Renal cortex interstitium (tissue), 15 donors: ENCODE measurements at places on chromosomes 6 and 20. TPM values are rescaled to one million over a fixed set of nuclear protein-coding genes. Genes with fewer than 3 reads are reported as not detected.

The ACTL10 gene
- polyA plus RNA-seq: 0.60 TPM

- DNase-seq: no peak
Observed at GRCh38 chr6:105213272-105213671, 33.5 kb upstream of the POPDC3 start.

GRCh38 chr6:26249707-26249956, 115.4 kb upstream of the BTN3A2 start:
- DNase-seq: no peak

GRCh38 chr6:41638002-41638934, at the start of gene MDFI:
MDFI (plus strand) TSS chr6:41638468; CDS start chr6:41638750, 282 bp downstream.
- DNase-seq: no peak

The ZNF391 gene
- polyA plus RNA-seq: 15.6 TPM

GRCh38 chr20:258269-258858, 840 bp downstream of the DEFB132 start:
- DNase-seq: no peak

DNA sequence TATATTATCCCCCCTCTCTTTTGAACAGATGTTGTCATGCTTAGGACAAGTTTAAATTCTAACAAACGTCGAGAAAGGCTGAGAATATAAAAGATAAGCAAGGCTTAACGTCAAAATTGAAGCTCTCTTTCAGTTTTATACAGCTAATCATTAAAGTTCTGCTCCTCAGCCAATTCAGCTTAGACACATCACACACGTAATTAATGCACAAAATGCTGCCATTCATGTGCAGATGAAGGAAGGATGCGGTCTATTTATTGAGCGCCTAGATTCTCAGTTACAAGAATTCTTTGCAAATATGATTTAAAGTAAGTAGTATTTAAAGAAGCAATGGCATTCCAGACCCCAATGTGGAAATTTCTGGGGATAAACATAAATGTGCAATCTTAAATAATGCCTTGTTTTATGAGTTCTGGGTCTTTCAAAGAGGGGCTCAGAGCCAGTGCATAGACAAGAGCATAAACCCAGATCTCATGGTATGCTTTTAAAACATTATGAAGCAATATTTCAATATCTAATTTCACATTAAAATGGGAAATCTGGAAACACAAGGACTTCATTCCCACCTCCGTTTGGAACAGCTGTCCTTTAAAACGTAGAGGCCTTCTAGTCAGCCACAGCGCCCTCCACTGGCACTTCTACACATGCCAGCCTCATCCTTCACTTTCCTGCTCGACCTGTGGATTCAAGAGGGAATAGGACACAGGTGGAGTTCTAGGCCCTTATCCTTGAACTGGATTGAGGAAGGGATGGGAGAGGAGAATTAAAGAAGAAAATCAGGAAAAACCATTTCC, 85.8 kb downstream of the LYRM4 start:
- peak; percentile 36 for DNase-seq

The NEDD9 gene
- 65.9 TPM for polyA plus RNA-seq

The MYH7B gene
- polyA plus RNA-seq: 0.84 TPM

The MATN4 gene
- polyA plus RNA-seq: 0.55 TPM

DNA sequence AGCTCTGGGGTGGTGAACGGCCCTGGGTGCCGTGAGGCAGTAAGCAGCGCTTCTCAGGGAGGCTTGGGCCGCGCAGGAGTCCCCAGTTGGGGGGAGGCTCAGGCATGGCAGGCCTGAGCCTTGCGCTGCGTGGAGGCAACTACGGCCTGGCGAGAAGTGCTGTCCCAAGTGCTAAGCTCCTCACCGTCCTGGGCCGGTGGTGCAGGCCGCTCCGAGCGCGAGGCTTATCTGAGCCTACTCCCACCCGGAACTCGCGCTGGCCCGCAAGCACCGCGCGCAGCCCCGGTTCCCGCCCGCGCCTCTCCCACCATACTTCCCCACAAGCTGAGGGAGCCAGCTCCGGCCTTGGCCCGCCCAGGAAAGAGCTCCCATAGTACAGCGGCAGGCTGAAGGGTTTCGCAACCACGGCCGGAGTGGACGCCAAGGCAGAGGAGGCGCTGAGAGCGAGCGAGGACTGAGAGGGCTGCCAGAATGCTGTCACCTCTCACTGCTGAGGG, 1.8 kb upstream of the WRNIP1 start:
- no peak for DNase-seq

The ZC3H12D gene
- polyA plus RNA-seq: 0.62 TPM

- no peak for DNase-seq
Observed at GRCh38 chr20:38002422-38002821, 30.8 kb downstream of the TTI1 start.

DNA sequence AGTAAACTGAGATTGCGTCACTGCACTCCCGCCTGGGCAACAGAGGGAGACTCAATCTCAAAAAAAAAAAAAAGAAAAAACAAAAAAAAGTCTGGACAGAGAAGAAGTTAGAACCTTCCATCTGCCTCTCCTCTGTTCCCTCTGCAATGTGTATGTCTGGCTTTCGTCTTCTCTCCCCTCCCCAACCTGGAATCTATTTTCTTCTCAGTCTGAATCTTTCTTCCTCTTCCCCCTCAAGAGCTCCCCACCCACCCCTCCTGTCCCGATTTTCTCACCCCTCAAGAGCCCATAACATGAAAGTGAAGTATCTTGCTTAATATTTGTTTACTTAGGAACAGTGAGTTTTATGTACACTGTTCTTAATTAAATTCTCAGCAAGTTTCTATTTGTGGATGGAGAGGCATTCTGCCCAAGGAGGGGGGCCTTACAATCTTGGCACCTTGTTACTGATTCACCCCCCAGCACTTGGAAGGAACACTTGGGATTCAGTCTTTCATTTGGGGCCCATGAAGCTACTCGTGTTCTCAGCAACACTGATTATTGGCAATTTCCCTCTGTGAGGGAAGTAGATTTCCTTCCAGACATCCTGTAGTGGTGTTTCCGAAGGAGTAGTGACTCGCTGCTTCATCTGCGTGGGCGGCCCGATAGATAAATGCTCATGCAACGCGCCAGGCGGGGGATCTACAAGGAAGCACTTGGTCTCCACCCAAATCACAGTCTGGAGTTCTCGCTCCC, 69.3 kb upstream of the SRSF6 start:
- no peak for DNase-seq

DNA sequence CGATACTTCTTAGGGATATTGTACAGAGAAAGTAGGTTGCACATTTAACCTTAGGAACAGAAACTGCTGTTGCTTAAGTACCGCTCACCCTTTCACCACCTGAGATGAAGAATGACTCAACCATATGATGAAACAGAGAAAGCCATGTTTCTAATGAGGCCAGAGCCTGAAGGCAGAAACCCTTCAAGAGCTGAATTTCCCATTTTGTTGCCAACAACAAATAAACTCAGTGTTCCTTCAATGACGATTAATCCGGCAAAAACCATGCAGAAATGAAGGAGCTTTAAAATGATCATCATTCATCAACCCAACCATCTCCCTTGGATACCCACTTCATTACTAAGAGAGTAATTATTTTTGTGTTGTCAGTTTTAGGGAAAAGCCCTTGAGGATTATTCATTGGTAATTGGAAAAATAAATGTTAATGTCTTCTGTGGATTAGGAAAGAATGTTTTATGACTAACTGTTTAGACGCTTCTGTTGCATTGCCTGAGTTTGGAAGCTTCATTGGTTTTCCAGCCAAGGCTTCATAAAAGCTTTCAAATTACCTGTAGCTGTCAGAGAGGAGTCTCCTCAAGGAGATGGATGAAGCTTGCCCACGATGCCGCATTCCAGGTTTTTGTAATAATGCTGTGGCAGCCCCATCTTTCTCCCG, 112.1 kb upstream of the IYD start:
- DNase-seq: no peak

The SS18L1 gene
- polyA plus RNA-seq: 25.7 TPM

DNA sequence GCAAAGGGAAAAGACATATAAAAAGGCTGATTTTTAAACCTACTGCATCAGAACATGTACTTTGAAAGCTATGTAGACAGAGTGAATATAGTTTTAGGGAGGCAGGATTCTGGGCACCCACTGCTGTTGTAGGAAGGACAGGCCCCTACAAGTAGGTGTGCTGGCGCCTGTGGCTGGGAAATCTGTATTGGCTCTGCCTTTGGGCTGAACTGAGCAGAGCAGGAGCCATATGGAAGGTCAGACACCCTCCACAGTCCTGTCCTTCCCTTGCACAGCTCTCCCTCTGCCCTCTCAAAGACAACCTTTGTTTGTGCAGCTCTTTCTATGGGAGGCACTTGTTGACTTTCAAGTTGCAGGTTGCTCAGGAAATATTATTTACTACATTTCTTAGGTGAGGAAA, 18.4 kb upstream of the ULBP3 start:
- DNase-seq: no peak

GRCh38 chr6:29968130-29968529, 25.8 kb downstream of the HLA-A start:
- DNase-seq: no peak

- no peak for DNase-seq
Observed at GRCh38 chr6:113529196-113529595, 327.9 kb upstream of the MARCKS start.

The AGER gene
- 24.9 TPM for polyA plus RNA-seq

GRCh38 chr20:42432496-42433334, 757.0 kb downstream of the PTPRT start:
- peak; percentile 3 for DNase-seq

GRCh38 chr6:134698228-134698627, 251.7 kb downstream of the ALDH8A1 start:
- DNase-seq: no peak

The SLC52A3 gene
- polyA plus RNA-seq: 3.3 TPM

GRCh38 chr6:36350082-36350481, 13.4 kb upstream of the BNIP5 start:
- DNase-seq: no peak

- DNase-seq: no peak
Observed at GRCh38 chr6:106237286-106237685, 88.3 kb downstream of the ATG5 start.

DNA sequence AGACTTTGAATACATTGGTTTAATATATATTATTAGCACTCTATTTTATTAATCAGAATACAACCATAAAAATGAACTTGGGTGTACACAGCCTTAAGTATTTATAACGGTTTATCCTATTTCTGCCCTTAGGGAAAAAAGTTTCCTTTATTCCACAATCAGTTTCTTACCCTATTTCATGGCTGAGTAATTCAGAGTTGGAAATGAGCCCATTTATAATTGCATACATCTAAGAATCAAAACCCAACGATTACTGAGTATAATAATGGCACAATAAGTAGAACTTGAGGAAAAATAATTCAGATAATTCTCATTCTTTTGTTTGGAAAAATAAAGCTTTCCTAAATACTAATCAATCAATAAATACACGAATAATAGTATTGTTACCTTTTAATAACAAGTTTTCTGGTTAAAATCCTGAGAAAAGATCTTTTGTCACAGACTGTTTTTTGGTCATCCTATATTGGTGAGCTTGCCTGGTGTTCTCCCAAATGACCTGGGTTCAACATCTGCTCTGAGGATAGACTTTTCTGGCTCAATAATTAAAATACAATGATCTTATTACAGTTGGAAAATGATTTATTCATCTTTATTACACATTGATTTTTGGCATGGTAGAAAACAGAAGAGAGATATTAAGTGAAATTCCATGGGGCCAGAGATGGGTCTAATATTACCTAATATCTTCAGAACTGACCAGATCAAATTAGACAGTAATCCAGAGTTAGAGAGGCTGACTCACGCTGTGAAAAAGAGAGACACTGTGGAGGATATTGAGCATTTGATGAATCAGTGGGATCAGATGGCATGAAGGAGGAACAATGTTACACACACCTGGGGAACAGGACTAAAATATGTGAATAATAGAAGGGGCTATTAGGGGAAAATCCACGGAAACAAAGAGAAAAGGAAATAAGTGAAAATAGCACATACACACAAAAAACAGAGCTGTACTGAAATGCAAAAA, 162.1 kb upstream of the TBX18 start:
- no peak for DNase-seq

DNA sequence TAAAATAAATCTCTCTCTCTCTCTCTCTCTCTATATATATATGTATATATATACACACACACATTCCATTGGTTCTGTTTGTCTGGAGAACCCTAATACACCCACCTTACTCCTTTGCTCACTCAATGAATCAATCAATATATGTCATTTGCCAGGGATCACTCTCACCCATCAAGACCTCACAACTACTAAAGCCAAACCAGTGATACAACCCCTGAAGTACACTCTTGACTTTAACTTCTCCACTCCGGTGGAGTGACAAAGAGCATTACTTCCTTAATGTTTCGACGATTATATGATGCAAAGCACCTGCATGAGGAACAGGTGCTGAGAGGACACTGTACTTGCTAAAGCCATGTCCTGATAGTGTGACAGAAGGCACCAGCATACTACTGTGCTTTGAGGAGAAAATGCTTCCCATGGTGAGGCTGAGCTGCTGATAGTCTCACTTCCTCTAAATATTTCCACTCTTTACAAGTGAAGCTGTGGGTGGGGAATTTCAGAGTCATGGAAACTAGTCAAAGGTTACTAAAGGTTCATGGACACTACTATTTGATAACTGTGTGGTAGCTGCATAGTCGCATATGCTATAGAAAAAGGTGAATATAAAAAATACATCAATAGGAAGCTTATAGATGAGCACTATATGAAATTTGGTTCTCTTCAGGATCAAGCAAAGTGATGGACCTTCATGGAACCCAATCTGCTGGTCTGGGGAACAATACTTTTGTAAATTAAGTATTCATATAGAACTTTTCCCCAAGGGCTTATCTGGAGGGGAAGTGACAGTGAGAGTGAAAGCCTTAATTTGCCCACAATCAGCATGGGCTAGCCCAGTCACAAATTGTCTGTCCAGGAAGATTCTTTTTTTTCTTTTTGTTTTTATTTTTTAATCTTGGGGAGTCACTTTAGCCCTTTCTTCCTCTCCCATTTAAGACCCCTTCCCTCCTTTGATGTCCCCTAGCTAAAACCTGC, 141.9 kb upstream of the NEDD9 start:
- DNase-seq: no peak

GRCh38 chr6:98124171-98124570, 710.2 kb upstream of the POU3F2 start:
- no peak for DNase-seq

DNA sequence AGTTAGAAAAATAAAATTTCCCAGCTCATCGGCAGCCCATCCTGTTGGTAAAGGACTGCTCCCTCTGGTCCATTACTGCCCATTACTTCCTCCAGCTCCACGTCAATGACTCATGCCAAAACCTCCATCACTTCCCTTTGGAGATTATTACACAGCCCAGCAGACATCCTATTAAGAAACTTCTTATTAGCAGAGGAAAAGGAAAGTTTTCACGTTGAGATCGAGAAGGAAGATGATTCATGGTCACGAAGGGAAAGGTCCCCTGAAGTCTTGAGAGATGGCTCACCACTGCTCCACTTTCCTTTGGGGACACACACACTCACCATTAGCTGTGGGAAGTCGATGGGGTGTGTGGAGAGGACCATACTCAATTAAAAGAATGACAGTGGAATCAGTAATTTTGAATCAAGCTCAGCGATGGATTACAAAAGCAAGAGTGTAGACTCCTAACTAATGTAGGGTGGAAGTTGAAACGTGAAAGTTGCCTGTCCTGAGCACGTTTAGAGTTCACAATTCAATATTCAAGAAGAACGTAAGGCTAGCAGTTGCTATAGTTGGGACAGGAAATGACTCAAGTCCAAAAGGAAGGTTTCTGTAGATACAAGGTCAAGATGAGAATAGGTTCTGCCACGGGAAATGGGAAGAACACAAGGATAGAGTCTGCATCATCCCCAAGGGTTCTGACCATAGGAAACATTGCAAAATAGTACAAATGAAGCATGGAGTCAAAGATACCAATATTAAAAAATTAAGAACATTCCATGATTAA, 21.6 kb downstream of the SASH1 start:
- DNase-seq: no peak

- no peak for DNase-seq
Observed at GRCh38 chr6:138979365-138979764, 8.7 kb downstream of the REPS1 start.

GRCh38 chr6:144266091-144266649, 19.0 kb upstream of the UTRN start:
- DNase-seq: no peak

The PSORS1C1 gene
- polyA plus RNA-seq: 0.30 TPM
